ENCODE measurements at places on chromosomes 3 and 15. TPM values are rescaled to one million over a fixed set of nuclear protein-coding genes. Genes with fewer than 3 reads are reported as not detected.

DHX36 gene
- total RNA-seq: 73.9 TPM

ATP8B4 gene
- total RNA-seq: 0.60 TPM

ALG1L2 gene
- total RNA-seq: not detected

CACNA1D gene
- total RNA-seq: not detected

BLM gene
- 13.1 TPM for total RNA-seq

Measured in HT1080 (cell line).